ENCODE measurements at places on chromosomes 2 and 18. TPM values are rescaled to one million over a fixed set of nuclear protein-coding genes. Genes with fewer than 3 reads are reported as not detected.

NT5C1B gene
- not detected for total RNA-seq

- no peak for DNase-seq
Measured at GRCh38 chr2:47236503-47237215, 81.6 kb upstream of the STPG4 start.

GRCh38 chr2:158498043-158498748 lies 41.4 kb downstream of the PKP4 start:
- no peak for DNase-seq

IL37 gene
- total RNA-seq, result not detected
